ENCODE measurements at places on chromosomes 6 and 20. TPM values are rescaled to one million over a fixed set of nuclear protein-coding genes. Genes with fewer than 3 reads are reported as not detected.
A peak's percentile ranks its signal among the peaks of the same experiment; 100 is the strongest.

- DNase-seq = no peak
Observed at GRCh38 chr6:43509142-43509983, 783 bp downstream of the LRRC73 start.

DNA sequence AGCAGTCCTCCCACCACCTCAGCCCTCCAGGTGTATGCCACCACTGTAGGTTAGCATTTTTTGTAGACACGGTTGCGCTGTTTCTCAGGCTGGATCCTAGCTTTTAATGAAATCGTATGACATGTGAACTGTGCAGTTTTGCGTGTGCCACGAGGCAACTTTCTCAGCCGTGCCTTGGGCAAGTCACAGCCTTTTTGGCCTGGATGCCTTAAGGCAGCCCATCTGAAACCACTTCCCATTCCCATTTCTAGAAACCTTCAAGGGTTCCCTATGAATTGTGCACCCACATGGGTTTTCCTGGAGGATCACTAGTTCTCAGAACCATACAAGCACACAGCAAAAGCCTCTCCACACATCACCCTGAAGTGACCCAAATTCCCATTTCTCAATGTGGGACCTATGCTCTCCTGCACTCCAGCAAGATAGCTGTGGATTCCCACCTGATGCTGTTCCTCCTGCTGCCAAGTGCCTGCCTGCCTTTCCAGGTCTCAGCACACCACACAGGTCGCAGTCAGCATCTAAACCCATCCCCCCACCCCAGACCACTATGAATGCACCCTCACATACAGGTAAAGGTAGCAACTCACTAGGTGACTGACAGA, 28.9 kb downstream of the SNX5 start:
- DNase-seq = no peak

DNA sequence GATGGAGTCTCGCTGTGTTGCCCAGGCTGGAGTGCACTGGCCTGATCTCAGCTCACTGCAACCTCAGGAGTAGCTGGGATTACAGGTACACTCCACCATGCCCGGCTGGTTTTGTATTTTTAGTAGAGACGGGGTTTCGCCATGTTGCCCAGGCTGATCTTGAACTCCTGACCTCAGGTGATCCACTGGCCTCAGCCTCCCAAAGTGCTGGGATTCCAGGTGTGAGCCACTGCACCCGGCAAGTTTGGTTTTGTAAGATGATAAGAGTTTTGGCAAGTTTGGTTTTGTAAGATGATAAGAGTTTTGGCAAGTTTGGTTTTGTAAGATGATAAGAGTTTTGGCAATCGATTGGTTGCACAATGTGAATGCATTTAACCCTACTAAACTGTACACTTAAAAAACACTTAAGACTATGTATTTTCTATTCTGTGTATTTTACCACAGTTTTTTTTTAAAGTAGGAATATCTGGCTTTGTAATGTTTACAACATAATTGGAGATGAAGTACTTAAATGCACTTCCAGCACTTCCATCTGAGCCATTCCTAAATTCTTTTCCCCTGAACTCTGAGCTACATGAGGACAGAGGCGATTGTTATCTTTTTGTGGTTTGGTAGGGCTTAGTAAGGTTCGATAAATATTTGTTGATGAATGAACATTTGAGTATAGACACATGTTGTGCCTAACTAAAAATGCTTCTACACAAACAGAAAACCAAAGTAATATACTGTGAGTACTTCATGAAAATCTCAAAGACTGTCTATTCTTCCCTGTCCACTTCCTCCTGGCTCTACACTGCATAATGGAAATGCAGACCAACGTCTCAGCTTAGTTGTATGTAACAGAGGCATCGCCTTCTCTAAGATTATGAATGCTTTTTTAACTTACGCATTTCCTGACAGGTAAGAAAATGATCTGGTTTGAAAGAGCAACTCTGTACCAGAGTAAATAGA, 18.8 kb downstream of the SAMHD1 start:
- no peak for DNase-seq

- DNase-seq = no peak
Observed at GRCh38 chr6:129981598-129981997, 36.8 kb upstream of the L3MBTL3 start.

GRCh38 chr6:100230953-100231316, 233.8 kb downstream of the SIM1 start:
- no peak for DNase-seq

GRCh38 chr6:111767752-111768430, 105.4 kb downstream of the FYN start:
- DNase-seq = no peak

DNA sequence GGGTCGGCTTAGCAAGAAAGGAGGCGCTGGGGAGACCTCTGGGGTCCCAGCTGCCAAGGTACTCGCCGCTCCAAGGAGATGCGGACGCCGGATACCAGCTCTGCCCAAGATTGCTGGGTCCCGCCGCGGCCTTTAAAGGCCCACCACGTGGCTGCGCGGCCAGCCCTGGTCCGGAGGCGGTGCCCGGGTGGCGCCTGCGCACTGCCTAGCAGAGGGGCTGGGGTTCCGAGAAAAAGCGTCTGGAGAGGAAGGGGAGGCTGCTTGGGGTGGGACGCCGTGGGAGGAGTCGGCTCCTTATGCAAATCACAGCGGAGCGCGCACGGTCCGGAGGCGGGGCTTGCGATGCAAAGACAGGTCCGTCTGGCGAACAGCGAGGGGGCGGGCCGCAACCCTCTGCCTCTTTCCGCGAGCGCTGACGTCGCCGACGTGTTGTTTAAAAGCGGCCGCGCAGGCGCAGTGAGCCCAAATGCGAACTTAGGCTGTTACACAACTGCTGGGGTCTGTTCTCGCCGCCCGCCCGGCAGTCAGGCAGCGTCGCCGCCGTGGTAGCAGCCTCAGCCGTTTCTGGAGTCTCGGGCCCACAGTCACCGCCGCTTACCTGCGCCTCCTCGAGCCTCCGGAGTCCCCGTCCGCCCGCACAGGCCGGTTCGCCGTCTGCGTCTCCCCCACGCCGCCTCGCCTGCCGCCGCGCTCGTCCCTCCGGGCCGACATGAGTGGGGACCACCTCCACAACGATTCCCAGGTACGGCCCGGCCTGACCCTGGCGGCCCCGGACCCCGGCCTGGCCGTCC, at the start of gene TOP1:
TSS of gene TOP1 (plus strand) at position 464 of the 791 bp plus-strand sequence. CDS start at position 710, 246 bp downstream.
- DNase-seq = peak; percentile 99

DNA sequence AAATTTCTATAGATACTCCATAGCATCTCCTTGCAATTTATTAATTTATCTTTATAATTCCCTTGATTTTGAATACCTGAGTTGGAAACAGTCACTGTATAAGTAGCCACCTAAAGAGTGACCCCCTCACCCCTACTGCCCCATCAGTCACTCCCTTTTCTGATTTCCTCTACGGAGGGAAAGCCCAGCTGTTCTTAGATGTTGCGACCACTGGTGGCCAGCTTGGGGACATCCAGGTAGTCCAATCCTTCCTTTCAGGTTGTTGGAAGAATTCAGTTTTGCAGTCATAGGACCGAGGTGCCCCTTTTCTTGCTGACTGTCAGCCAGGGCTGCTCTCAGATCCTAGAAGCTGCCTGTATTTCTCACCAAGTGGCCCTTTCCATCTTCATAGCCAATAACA, 87.8 kb downstream of the BMP6 start:
- no peak for DNase-seq

DNA sequence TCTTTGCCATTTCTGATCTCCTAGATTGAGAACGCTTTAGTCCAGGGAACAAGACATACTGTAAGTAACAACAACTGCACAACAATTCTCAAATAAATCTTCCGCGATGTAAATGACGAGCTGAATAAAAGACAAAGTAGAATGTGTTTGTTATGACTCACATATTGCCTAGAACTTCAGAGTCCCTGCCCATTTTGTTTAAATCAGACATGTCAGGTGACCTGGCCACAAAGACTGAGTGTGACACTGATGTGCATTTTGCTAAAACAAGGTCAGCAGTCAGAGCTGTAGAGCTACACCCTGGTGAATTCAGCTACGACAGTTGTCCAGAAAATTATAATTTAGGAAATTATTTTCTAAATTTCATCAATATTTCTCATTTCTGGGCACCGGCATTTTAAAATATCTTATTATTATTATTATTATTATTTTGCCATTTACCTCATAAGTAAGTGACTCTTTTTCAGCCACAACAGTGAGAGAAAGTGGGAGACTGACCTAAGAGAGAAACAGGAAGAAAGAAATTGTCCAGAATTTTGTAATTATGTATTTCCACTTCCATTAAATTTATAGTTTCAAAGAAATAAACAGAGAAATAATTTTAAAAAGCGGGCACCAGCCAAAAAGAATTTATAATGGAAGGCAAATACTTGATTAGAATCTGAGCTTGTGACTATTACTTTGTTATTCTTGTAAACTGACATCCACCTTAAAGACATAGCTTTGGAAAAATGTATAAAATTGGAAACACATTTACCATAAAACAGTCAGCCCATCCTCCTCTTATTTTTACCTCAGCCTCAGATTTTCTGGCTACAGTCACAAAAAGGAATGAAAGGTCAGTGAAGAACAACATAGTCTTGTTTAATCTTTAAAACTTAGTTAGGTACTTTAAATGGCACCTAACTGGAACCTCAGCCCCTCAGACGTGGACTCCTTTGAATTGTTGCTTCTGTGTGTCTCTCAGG, 157.0 kb upstream of the CITED2 start:
- DNase-seq = no peak

- DNase-seq = no peak
Observed at GRCh38 chr6:40097590-40097989, 163.3 kb upstream of the MOCS1 start.

GRCh38 chr6:112639391-112639831, 292.3 kb downstream of the RFPL4B start:
- DNase-seq = no peak

- DNase-seq = no peak
Observed at GRCh38 chr20:3218307-3218988, 9.2 kb downstream of the ITPA start.

GRCh38 chr20:47610247-47610944, 108.7 kb downstream of the NCOA3 start:
- no peak for DNase-seq

GRCh38 chr6:81751388-81752083, 945 bp downstream of the TENT5A start:
- no peak for DNase-seq

GRCh38 chr20:53964067-53964466, 106.3 kb downstream of the BCAS1 start:
- DNase-seq = no peak

DNA sequence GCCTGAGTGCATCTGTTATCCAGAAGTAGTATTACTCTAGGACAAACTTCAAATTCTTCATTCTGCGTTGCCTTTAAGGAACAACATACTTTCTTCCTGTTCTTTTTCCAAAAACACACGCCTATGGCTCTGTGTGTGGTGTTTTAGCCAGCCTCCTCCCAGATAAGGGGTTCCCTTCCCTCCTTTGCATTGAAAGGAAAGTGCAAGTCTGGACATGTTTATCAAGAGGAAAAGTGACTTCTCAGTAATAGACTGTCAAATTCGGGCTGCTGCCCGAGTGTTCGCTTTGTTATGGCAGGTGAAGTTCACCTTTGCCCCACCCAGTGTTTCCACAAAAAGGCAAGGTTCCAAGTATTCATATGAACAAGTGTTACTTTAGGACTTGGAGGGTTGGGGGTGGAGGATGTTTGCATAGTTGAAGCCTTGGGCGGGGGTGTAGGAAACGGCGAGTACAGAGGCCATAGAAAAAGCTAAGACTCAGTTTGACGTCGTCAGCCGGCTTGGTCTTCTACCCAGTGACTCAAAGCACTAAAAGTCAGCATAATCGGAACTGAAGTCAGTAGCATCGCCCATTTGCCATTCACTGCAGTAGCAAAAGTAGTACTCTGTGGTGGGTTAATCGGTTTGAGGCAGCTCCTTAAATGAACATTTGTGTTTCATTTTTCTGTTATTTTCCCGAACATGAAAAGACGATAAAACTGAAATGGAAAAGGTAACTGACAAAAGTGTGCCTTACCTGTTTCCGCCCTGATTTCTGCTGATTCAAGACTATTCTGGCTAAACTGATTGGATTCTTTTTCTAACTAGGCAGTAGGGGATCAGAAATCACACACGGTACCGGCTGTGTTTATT, 12.5 kb downstream of the PRDM1 start:
- no peak for DNase-seq

- DNase-seq = no peak
Observed at GRCh38 chr20:48115502-48115901, 330.2 kb upstream of the SULF2 start.

DNA sequence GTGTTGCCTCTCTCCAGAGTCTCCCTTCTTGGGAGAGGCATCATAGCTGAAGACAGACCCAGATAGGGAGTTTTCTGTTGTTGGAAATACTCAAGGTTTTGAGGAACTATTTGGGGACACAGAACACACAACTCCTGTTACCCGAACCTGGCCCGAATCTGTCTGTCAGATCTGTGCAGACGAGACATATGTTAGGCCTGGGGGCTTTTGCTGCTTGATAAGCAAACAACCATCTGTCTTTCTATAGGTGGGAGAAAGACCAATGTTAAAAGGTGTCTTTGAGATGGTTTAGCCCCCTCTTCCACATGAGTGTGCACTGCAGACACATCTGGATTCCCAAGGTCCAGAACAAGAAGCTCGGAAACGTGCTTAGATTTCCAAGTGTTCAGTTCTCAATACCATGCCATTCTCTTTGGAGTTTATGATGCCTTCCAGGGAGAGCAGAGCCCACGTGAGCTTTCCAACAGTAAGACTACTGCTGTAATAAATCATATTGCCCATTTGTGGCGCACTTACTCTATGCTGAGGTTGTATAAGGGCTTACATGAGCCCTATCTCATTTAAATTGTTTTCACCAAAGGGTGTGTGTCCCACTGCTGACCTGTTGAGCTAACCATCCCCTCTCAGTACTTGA, 3.8 kb upstream of the STX16 start:
- DNase-seq = no peak

SMIM26 gene
- 90.3 TPM for polyA plus RNA-seq

PKIB gene
- polyA plus RNA-seq = 1.4 TPM

PPP1R14C gene
- 27.7 TPM for polyA plus RNA-seq

MRAP2 gene
- polyA plus RNA-seq = 3.1 TPM
